OCI-M1 (cell line): ENCODE measurements at places on chromosomes 4 and X.

DNA sequence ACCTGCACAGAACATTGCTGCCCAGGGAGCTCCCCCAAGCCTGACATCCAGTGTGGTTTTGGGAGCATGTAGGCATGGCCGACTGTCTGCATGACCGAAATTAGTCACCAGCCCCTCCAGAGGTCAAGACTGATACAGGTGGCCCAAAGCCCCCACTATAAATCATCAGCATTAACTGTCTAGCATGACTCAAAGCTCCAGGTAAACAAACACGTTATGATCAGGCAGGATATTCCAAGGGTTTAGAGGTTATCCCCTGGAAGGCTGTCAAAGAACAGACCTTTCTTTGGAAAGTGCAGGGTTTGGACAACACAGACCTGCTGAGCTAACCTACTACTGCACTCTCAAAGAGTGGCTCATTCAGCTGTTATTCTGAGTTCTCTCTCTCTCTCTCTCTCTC lies 2.1 kb upstream of the FAM9A start:
- no peak for DNase-seq

DNA sequence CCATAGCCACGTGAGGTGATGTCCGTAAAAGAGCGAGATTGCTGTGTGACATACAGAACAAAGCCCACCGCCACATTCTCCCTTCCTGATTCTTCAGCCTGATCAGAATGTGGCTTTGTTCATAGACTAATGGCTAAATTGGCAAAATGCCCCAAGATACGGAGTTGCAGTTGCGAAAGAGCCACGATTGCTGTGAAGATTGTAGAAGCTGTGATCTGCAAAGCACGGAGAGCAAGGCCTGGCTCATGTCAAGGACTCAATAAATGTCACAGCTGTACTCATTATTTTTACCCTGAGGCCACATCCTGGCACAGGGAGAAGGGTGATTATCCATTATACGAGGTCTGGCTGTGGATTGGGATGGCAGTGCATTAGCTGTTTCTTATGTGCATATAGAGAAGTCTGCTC lies 34.2 kb downstream of the ARSD start:
- peak; percentile 77 for DNase-seq

DNA sequence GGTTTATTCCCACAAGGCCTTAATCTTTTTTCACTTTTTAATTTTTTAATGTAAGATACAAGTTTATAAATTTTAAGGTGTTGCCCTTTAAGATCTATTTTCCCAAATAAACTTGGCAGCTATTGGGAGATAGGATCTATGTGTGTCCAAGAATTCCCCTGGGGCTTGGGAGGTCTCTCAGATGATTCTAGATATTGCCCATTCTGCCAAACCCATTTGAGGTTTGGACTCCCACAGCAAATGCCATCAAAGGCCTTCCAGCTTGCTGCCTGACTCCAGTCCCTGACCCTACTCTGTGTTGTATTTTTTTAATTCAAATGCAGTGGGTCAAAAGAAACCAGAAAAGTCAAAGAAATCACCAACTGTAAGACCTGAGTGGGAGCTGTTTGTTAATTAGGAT lies 120.0 kb upstream of the CHRDL1 start:
- no peak for DNase-seq

DNA sequence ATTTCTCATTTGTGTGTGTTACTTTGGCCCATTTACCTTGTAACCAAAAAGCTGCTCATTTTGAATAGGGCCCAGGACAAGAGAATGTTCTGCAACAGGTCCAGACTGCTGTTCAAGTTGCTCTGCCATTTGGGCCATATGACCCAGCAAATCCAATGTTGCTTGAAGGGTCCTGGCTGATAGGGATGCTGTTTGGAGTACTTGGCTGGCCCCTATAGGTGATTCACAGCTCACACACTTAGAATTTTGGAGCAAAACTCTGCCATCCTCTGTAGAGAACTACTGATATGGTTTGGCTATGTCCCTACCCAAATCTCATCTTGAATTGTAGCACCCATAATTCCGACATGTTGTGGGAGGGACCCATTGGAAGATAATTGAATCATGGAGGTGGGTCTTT lies 131.5 kb downstream of the AASDH start:
- DNase-seq, result no peak

- no peak for DNase-seq
These were observed 49.6 kb downstream of the JADE1 start for GRCh38 chr4:128858879-128859671.

GRCh38 chrX:17697191-17697590 lies 40.1 kb upstream of the SCML1 start:
- peak; percentile 25 for DNase-seq

DNA sequence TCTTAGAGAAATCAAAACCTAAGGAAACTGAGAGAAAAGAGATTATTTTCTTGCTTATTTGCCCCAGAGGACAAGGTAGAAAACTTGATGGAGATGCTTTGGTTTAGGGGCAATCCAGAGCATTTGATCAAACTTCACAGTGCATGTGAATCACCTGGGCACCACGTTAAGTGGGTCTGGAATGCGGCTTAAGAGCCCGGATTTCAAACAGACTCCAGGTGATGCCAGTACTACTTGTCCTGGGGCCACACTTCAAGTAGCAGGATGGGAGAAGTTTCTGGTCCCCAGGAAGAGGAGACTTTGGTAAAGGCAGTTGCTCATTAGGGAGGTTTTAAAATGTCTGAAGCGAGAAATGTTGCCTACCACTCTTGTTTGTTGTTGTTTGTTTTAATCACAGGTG lies 51.8 kb downstream of the PHOX2B start:
- no peak for DNase-seq

- DNase-seq, result no peak
These were observed 26.2 kb downstream of the ASB5 start for GRCh38 chr4:176242764-176243347.

DNA sequence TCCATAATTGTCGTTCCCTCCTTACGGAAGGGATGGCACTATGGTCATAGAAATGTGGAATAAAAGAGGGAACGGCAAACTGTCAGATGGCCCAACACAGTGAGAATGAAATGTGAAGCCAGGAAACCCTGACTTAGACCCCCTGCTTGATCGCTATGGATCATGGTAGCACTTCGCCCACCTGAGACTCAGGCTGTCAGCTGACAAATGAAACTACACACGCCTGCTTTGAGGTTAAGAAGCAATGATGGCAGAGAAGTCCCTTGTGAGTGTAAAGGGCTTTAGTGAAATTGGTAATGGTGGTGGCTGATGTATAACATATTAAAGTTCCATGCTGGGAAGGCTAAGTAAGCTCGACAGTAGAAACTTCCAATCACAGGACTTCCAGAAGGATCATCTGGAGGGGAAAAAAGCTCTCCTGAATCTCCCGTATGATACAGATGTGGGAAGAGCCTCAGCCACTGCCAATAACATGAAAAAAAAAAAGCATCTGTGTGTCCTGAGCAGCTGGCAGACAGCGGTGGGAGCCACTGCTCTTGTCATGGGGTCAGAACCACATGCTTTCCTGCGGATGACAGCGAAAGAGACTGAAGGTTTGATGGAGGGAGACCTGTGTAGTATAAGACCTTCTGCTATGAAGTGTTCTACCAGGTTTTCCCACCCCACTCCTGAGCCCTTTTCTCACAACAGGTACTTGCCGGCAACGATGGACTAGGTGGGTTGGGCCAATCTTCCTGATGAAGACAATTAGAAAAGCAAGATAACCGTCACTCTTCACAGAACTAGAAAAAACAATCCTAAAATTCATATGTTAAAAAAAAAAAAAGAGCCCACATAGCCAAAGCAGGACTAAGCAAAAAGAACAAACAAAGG lies 107.6 kb downstream of the AFAP1 start:
- no peak for DNase-seq

DNA sequence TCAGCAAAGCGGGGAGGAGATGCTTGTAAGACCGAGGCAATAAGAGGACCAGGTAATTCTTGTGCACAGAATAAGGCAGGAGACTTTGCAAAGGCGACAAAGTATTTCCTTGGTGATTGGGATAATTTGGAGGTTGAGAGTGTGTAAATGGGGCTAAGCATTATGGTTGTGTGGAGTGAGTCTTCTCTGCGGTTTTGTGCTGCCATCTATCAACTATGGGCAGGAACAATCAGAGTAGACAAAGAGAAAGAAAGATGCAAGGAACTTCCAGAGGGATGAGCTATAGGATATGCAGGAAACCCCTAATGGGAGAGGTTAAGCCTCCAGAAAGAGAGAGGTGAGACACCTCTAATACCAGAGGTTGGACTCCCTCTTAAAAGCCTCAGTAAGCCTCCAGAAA lies 339.8 kb downstream of the PAPSS1 start:
- DNase-seq, result no peak

GRCh38 chr4:47784222-47784621 lies 53.6 kb downstream of the CORIN start:
- DNase-seq, result no peak

- no peak for DNase-seq
These were observed 348.5 kb upstream of the NR3C2 start for GRCh38 chr4:148790691-148791090.

GRCh38 chrX:119647089-119647488 lies 40.9 kb upstream of the NKRF start:
- no peak for DNase-seq

DNA sequence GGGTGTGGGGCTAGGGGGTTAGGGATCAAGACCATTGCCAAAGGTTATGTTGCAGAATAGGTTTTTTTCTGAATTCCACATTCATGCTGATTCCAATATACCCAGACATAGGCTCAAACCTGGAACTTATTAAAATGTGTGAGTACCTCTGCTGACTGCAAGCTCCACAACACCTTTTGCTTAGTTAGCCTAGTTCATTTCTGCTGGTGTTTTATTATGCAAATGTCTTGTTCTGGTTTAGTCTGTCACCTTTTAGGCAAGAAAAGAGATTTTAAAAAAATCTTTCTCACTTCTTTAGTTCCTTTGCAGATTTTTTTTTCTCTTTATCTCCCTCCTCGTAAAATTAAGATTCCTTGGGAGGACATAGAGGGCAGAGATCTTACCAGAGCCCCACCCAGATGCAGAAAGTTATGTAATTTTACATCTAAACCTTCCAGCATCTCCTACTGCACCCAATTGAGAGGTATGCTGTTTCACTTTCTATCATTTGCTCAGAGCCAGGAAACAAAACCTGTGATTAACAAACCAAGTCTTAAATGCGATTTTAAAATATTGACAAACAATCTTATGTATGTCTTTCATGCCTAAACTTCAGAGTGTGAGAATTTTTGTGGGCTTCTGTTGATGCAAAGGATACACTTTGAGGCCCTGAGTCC lies 190.7 kb upstream of the CLNK start:
- DNase-seq, result no peak

GRCh38 chr4:181822005-181822375 lies 421.2 kb upstream of the TENM3 start:
- DNase-seq, result no peak

- DNase-seq, result no peak
These were observed at the start of gene PCDH19 for GRCh38 chrX:100409610-100410590. TSS of gene PCDH19 (minus strand) at chrX:100410273. CDS start at chrX:100408597, 1,676 bp downstream.

- DNase-seq, result no peak
These were observed 213.7 kb downstream of the AFAP1 start for GRCh38 chr4:7725951-7726350.

GRCh38 chrX:3666975-3667374 lies 46.5 kb downstream of the PRKX start:
- no peak for DNase-seq

- no peak for DNase-seq
These were observed 167.4 kb downstream of the COL4A6 start for GRCh38 chrX:108270739-108271396.

- DNase-seq, result no peak
These were observed 935.2 kb downstream of the PCDH7 start for GRCh38 chr4:31655328-31655727.
